ENCODE measurements at places on chromosomes 12 and 14.

DNA sequence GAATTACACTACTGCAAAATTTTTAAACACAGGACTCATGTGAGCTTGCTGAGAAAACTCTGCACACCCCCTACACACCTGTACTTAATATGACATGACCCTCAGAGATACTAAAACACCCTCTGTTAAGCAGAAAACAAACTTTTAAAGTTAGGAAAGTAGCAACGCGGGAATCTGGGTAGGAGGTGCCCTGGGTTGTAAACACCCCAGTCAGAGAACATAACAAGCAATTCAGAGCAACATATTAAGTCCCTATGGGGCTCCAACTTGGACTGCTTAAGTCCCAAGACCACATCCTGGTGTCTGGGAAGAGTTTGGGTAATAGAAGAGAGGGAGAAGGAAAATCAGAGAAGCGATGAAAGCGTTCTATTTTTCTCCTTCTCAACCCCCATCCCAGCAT is 1.2 kb downstream of the ATF7 start:
- DNase-seq: no peak

DNA sequence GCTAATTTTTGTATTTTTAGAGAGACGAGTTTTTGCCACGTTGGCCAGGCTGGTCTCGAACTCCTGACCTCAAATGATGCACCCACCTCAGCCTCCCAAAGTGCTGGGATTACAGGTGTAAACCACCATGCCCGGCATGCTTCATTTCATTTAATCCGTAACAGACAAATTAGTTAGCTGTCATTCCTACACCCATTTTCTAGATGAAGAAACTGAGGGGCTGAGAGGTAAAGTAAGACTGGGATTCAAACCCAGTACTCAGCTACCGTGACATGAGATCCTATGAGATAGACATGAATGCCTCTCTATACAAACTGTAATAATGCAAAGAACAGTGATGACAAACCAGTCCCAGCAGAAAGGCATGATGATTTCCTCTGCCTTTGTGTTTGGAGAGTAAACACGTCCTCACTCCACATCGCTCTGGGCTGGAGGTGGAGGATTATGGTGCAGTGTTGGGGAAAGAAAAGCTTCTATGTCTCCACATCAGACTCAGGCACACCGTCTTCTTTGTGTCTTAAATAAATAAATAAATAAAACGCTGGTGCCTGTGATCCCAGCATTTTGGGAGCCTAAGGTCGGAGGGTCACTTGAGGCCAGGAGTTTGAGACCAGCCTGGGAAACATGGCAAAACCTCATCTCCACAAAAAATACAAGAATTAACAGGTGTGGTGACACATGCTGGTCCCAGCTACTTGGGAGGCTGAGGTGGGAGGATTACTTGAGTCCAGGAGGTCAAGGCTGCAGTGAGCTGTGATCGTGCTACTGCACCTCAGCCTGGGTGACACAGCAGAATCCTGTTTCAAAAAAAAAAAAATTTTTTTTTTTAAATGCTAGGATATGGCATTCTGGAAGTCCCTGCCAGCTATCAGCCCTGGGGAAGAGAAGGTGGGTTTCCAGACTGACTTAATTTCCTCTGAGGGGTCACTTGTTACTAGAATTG is 10.5 kb downstream of the VSX2 start:
- DNase-seq: no peak

- DNase-seq: peak; percentile 85
These were observed at the start of gene AHNAK2 for GRCh38 chr14:104977681-104978653. TSS of gene AHNAK2 (minus strand) at chr14:104978374. CDS start at chr14:104978237, 137 bp downstream.

GRCh38 chr12:120292411-120292660 is 633 bp upstream of the RNU4-2 start:
- no peak for DNase-seq

DNA sequence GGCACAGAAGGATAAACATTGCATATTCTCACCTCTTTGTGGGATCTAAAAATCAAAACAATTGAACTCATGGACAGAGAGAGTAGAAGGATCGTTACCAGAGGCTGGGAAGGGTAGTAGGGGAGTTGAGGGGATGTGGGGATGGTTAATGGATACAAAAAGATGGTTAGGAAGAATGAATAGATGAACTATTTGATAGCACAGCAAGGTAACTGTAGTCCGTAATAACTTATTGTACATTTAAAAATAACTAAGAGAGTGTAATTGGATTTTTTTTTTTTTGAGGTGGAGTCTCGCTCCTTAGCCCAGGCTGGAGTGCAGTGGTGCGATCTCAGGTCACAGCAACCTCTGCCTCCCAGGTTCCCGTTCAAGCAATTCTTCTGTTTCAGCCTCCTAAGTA is 52.0 kb downstream of the NUBPL start:
- DNase-seq: no peak

DNA sequence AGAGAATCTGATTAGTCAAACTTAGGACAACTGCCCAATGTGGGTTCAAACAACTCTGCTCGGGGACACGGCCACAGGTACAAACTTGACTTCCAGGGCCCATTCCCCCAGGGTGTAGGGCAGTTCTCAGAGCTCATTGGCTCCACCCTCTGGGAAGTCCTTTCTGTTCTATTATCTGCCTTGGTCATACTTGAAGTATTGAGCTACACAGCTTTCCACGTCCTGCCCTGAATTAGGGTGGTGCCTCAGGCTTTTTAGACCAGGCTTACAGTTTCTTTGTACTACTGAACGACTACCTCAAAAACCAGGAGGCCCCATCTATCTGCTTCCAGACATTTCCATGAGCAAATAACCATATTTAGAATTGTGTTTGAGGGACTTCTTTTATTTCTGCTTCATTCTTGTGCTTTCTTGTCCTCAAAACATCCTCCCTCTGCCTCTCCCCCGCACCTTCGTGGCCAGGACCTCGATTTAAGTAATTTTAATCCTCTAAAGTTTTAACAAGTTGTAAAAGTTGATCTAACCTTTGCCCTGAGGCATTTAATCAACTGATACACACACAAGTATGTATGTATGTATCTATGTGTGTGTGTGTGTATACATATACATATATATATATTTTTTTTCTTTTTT is 281.7 kb upstream of the AMIGO2 start:
- DNase-seq: peak; percentile 15

DNA sequence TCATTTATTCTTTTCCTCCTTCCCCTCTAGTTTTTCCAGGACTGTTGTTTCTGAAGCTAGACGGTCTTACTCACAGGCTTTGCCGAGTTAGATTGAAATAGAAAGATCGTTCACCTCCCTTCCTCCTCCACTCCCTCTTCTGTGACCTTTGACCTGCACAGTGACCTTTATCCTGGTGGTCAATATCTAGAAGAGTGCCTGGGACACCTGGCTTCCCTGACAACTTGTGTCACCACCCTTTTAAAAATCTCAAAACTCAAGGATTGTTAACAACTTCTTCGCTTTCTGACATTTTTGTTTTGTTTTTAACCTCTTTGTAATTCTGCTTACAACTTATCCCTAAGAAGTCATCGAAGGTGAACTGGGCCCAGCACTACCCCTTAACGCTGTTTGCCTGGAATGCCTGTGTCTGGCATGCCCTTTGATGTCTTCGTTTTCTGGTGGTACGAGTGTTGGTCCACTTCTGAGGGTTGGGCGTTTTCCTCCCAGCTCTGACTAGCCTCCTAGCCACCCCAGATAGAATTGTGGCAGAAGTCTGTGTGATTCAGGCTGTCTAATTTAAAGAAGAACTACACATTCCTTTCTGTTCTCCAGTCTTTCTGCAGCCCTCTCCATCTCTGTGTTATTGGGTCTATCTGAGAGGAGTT is 2.8 kb upstream of the KRT75 start:
- DNase-seq: no peak

DNA sequence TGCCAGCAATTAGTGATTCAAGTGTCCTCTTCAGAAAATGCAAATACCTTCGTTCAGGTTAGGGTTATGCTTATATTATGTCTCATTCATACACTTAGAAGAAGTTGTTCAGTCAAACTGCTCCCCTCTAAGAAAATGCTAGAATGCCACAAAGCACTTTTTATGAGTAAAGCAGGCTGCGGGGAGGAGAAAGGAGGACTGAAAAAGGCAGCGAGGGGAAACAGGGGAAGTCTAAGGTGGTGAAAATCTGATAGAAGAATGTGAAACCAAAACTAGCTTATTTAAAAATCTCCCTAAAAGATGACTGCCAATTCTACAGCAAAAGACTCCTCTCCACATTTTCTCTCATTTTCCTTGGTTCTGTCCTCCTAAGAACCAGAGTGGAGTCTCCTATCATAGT is 70.1 kb downstream of the PRKD1 start:
- no peak for DNase-seq

All from endothelial cell (in vitro differentiated cells).